ENCODE measurements at places on chromosomes 2 and 18. TPM values are rescaled to one million over a fixed set of nuclear protein-coding genes. Genes with fewer than 3 reads are reported as not detected.

GRCh38 chr2:218091746-218092145 lies 22.7 kb downstream of the RUFY4 start:
- DNase-seq, result no peak
- H3K4me3 ChIP-seq, result no peak overlapping the region
- no peaks in the 10 kb centered on the region for H3K4me1 ChIP-seq

The LNPK gene
- total RNA-seq, result 23.8 TPM

DNA sequence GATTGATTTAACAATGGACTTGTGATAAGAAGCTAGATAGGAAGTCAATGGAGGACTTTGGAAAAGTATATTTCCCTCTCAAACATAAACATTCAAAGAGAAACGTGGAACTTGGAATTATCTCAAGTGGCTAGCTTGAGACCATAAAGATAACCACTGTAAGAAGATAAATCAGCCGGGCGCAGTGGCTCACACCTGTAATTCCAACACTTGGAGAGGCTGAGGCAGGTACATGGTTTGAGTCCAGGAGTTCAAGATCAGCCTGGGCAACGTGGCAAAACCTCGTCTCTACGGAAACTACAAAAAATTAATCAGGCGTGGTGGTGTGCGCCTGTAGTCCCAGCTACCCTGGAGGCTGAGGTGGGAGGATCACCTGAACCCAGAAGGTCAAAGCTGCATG lies 405.9 kb upstream of the ACVR2A start:
- H3K27ac ChIP-seq, result no peak overlapping the region
- H3K36me3 ChIP-seq, result no peaks in the 10 kb centered on the region

GRCh38 chr2:114405247-114406116 lies 37.0 kb upstream of the DPP10 start:
- H3K4me3 ChIP-seq, result no peak overlapping the region
- H3K27me3 ChIP-seq, result no peaks in the 10 kb centered on the region
- no peaks in the 10 kb centered on the region for H3K36me3 ChIP-seq
- H3K4me1 ChIP-seq, result no peaks in the 10 kb centered on the region
- no peak for DNase-seq

DNA sequence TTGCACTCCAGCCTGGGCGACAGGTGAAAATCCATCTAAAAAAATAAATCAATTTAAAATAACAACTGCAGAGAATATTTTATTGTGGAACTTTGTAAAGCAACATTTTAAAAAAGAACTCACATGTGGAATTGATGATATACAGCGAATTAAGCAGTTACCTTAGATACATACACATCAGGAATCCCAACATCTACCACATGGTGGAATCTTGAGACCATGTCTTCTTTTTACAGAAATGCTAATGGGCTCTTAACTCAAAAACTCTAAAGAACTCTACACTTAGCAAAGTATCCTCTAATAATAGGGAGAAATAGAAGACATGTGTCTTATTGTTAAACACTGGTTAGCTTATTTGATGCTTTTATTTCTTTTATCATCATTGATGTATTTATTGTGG lies 373.6 kb downstream of the CDH7 start:
- no peak overlapping the region for H3K4me3 ChIP-seq
- no peaks in the 10 kb centered on the region for H3K36me3 ChIP-seq
- no peaks in the 10 kb centered on the region for H3K27me3 ChIP-seq
- H3K27ac ChIP-seq, result no peak overlapping the region
- no peaks in the 10 kb centered on the region for H3K4me1 ChIP-seq

The SCYGR4 gene
- total RNA-seq, result not detected

DNA sequence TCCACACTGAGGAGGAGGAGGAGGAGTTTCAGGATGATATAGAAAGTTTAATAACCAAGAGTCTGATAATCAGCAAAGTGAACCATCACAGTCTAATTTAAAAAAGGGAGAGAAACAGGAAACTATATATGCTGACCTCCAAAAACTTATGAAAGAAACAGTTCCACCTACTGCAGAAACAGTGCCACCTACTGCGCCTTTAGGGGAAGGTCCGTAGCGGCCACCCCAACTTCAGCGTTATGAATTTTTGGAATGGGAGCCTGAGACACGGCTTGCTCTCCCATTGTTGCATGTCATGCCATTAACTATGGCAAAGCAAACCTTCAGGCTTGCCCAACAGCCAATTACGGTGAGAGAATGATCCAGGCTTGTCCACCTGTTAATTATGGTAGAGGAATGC lies 1719.2 kb upstream of the LRRTM1 start:
- no peaks in the 10 kb centered on the region for H3K36me3 ChIP-seq
- H3K4me1 ChIP-seq, result no peaks in the 10 kb centered on the region
- DNase-seq, result no peak
- no peak overlapping the region for H3K4me3 ChIP-seq
- H3K27ac ChIP-seq, result no peak overlapping the region

DNA sequence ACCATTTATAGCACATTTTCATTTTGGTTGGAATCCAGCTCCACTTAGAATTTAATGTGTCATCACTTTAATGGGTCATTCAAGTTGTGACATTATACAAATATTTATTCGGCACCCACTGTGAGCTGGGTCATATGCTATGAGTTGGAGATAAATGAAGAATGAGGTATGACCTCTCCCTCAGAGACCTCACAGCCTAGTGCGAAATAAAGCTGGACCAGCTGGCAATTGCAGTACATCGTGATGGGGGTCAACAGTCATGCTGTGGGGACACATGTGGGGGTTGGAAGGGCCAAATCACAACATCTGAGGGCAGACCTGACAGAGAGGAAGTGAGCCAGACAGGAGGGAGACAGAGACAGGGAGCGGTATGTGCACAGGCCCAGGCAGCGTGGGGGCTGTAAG lies 175.4 kb downstream of the MAIP1 start:
- H3K4me3 ChIP-seq, result no peak overlapping the region
- no peak for DNase-seq
- no peaks in the 10 kb centered on the region for H3K36me3 ChIP-seq
- H3K4me1 ChIP-seq, result no peaks in the 10 kb centered on the region
- no peak overlapping the region for H3K27ac ChIP-seq
- no peaks in the 10 kb centered on the region for H3K27me3 ChIP-seq

- no peaks in the 10 kb centered on the region for H3K27me3 ChIP-seq
- no peaks in the 10 kb centered on the region for H3K36me3 ChIP-seq
- no peaks in the 10 kb centered on the region for H3K4me1 ChIP-seq
- DNase-seq, result no peak
- H3K4me3 ChIP-seq, result no peak overlapping the region
These were observed 120.0 kb upstream of the FHL2 start for GRCh38 chr2:105518897-105519296.

DNA sequence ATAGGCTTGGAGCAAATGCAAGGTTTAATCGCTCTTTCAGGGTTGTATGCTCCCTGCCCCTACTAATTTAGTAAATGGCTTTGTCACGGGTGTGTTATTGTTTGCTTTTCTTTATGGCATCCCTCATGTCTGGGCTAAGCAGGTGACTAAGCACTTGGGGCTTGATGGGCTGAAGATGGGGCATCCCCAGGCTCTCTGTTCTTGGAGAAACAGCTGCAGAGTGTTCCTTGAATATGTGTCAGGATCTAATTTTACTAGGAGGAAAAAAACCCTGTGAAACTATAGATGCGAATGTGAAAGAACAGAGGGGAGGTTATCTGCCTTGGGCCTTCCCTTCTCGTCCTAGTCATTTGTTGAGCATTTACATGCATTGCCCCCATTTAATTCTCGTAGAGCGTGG lies 94.7 kb upstream of the TAF1B start:
- no peaks in the 10 kb centered on the region for H3K36me3 ChIP-seq
- no peaks in the 10 kb centered on the region for H3K27me3 ChIP-seq
- H3K4me3 ChIP-seq, result no peak overlapping the region
- no peaks in the 10 kb centered on the region for H3K4me1 ChIP-seq
- DNase-seq, result no peak
- no peak overlapping the region for H3K27ac ChIP-seq

- no peaks in the 10 kb centered on the region for H3K27me3 ChIP-seq
- no peak for DNase-seq
- peaks cover 19% of the 10 kb centered on the region for H3K36me3 ChIP-seq
- no peak overlapping the region for H3K27ac ChIP-seq
These were observed 33.8 kb downstream of the UBXN4 start for GRCh38 chr2:135775420-135775819.

Data from breast epithelium (tissue), 4 donors.